ENCODE measurements at places on chromosomes 11 and 22. TPM values are rescaled to one million over a fixed set of nuclear protein-coding genes. Genes with fewer than 3 reads are reported as not detected.

Gene MUC5AC
- total RNA-seq = not detected

Gene GPR83
- 0.09 TPM for total RNA-seq

Gene FGF4
- total RNA-seq = not detected

Gene C11orf86
- not detected for total RNA-seq

Gene ISX
- not detected for total RNA-seq

Gene OR51A7
- total RNA-seq = not detected

Gene OR51Q1
- total RNA-seq = not detected

Gene SLC17A6
- not detected for total RNA-seq

Gene ASCL2
- total RNA-seq = not detected

Gene TMEM134
- 22.0 TPM for total RNA-seq

Measured in endothelial cell of coronary artery (primary cell).